Sigmoid colon (tissue), 7 donors: ENCODE measurements at places on chromosomes 12 and 14. TPM values are rescaled to one million over a fixed set of nuclear protein-coding genes. Genes with fewer than 3 reads are reported as not detected.

Gene SYT1
- polyA plus RNA-seq: 3.6 TPM

Gene LRRC10
- polyA plus RNA-seq: under 0.01 TPM

Gene KRT82
- 0.03 TPM for polyA plus RNA-seq

Gene NAB2
- polyA plus RNA-seq: 9.5 TPM

Gene DTX1
- 1.2 TPM for polyA plus RNA-seq

Gene XPOT
- polyA plus RNA-seq: 10.6 TPM

Gene SIX4
- 0.10 TPM for polyA plus RNA-seq

Gene DEPDC4
- polyA plus RNA-seq: 1.1 TPM

Gene A2M
- polyA plus RNA-seq: 34.2 TPM

Gene C12orf42
- polyA plus RNA-seq: 0.93 TPM

Gene SPTB
- polyA plus RNA-seq: not detected

Gene CARMIL3
- polyA plus RNA-seq: under 0.01 TPM

Gene SLC8A3
- polyA plus RNA-seq: 0.17 TPM

Gene SCN8A
- under 0.01 TPM for polyA plus RNA-seq

Gene P2RX7
- 1.9 TPM for polyA plus RNA-seq

Gene NGB
- not detected for polyA plus RNA-seq

Gene NYNRIN
- polyA plus RNA-seq: 0.60 TPM

Gene TAS2R31
- polyA plus RNA-seq: not detected

Gene IL31
- not detected for polyA plus RNA-seq

Gene TAS2R42
- not detected for polyA plus RNA-seq

Gene ADCK1
- polyA plus RNA-seq: 3.6 TPM

Gene GLIPR1L2
- polyA plus RNA-seq: 0.47 TPM
